CD4-positive, alpha-beta T cell treated with Interleukin-1 beta for 1 hour (primary cell): ENCODE measurements at places on chromosomes 3 and 15.

GRCh38 chr3:105527949-105528348 lies 161.2 kb downstream of the ALCAM start:
- DNase-seq = no peak

DNA sequence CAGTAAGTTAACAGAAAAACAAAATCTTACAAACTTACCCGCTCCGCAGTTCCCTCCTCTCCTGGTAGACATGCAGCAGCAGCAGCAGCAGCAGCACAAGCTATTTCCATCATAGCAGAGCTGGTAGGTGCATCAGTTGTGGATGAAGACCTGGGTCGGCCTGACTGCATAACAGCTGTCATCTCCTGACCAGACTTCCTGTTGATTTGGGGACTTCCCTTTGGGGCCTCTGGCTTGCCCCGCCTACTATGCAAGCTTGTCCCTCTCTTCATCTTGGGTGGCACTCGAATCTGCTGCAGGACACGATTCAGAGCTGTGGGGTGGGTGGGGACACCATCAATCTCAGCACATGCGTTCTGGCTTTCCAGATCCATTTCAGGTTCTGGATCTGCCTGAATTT lies 65.7 kb downstream of the TMCC1 start:
- peak; percentile 52 for DNase-seq

GRCh38 chr3:185648396-185648795 lies 62.3 kb downstream of the SENP2 start:
- DNase-seq = no peak

- no peak for DNase-seq
Observed at GRCh38 chr15:57221134-57221533, 155.2 kb upstream of the CGNL1 start.

- no peak for DNase-seq
Observed at GRCh38 chr15:89172921-89173320, 48.5 kb downstream of the RLBP1 start.

GRCh38 chr3:47464588-47464987 lies 11.2 kb downstream of the SCAP start:
- DNase-seq = no peak

DNA sequence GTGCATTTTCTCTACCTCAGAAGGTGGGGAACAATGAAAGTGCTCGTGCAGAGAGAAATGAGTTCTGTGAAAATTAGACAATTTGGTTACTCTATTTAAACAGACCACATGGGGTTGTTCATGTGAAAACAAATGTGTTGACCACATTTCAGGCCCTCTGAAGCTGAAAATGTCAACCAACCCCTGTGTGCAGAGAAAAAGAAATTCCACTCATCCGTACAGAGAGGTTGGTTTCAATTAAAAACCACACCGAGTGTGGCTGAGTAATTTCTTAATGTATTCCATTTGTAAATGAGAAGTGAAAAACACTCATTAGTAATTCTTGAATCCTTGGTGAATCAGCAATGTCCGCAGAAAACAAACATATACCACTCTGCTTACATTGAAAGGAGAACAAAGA lies 46.9 kb upstream of the SLC7A14 start:
- DNase-seq = no peak

DNA sequence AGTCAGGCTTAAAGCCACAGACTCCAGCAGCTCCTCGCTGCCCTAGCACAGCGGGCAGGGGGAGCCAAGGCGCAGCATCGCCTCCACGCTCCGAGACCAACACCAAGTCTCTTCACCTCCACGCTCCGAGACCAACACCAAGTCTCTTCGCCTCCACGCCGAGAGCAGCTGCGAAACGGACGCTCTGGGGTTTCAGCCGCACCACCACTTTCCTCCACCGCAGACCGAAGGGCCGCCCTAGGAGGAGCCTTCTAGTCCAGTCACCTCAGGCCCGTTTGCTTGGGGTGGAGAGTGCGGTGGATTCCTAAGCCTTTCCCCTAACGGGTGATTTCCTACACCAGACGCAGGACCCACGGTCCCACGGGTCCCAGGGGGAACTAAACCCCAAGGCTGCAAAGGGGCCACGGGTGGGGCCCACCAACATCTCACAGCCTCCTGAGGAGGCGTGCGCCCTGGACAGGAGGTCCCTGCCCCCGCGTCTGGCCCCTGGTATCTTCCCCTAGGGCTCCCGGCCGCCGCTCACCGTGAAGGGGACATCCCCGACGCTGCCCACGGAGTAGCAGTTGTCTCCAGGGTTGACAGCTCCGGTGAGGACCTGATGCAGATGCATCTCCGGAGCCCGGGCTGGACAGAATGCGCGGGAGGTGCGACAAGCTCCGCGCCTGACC lies 501 bp downstream of the DMXL2 start:
- peak; percentile 11 for DNase-seq

GRCh38 chr15:65476903-65477302 lies 40.6 kb downstream of the DPP8 start:
- DNase-seq = no peak

GRCh38 chr3:94961423-94962100 lies 898.7 kb downstream of the NSUN3 start:
- no peak for DNase-seq

DNA sequence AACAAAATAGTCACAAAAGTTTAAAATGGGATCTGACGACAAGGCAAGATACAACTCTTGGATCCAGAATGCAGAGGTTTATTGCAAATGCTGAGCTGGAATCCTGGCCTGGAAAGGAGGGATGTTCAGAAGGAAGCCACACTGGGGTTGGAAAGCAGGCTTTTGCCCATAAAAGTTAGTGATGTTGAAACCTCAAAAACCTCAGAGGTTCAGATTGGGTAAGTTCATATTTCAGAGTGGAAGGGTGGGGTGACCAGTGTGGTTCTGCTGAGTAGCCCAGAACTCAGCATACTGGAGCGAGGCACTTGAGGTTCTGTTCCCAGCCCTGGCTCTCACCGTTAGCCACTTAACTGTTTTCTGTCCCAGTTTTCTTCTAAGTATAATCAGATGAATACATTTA lies 114.0 kb upstream of the OSTN start:
- DNase-seq = no peak
